Adrenal gland (tissue), 19 donors: ENCODE measurements at places on chromosomes 2 and 18. TPM values are rescaled to one million over a fixed set of nuclear protein-coding genes. Genes with fewer than 3 reads are reported as not detected.

Gene ANKRD62
- polyA plus RNA-seq, result not detected

Gene WDR35
- polyA plus RNA-seq, result 3.7 TPM

DNA sequence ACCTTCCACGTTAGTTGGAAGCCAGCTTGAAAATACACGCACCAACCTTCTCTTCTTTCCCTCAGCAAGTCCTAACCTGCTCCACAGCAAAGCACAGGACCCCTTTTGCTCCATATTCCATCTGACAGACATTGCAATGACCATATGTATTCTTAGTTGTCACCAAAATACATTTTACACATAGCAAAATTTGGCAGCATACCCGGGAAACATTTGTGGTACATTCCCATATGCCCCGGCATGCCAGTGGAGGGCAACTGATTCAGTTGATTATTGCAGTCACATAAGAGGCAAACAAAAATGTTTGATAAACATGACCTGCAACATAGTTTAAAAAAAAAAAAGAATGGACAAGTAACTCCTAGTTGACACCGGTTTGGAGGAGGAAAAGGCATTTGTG lies 202.1 kb upstream of the UBE2E3 start:
- H3K27me3 ChIP-seq, result no peaks in the 10 kb centered on the region
- DNase-seq, result no peak
- no peak overlapping the region for H3K4me3 ChIP-seq
- H3K4me1 ChIP-seq, result no peaks in the 10 kb centered on the region

GRCh38 chr2:84704505-84705244 lies 176.2 kb downstream of the TRABD2A start:
- no peak overlapping the region for H3K4me3 ChIP-seq
- H3K27me3 ChIP-seq, result no peaks in the 10 kb centered on the region
- H3K4me1 ChIP-seq, result no peaks in the 10 kb centered on the region
- no peaks in the 10 kb centered on the region for H3K36me3 ChIP-seq
- no peak for DNase-seq

GRCh38 chr2:213149294-213149875 lies 2.0 kb downstream of the IKZF2 start:
- no peaks in the 10 kb centered on the region for H3K36me3 ChIP-seq
- DNase-seq, result no peak
- peak overlapping the region; percentile 92 for H3K4me3 ChIP-seq
- H3K27me3 ChIP-seq, result no peaks in the 10 kb centered on the region

DNA sequence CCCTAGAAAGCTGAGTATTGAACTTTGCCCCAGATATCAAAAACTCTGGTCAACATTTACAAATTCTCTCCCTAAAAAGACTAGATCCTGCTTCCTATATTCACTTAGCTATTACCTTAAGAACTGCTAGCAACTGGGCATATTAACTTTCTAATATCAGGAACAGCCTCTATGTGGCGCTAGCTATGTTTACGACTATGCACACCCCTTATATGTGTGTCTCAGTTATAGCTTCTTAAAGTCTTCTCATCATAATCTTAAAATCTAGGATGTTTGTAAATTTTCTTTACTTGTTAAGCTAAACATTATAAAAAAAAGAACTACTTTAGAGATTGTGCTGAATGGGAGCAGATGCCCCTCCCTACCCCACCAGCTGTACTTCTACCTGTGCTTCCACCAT lies 1.7 kb upstream of the STAMBP start:
- H3K27me3 ChIP-seq, result no peaks in the 10 kb centered on the region
- DNase-seq, result no peak
- H3K36me3 ChIP-seq, result no peaks in the 10 kb centered on the region
- H3K4me1 ChIP-seq, result peaks cover 27% of the 10 kb centered on the region
- H3K27ac ChIP-seq, result no peak overlapping the region
- no peak overlapping the region for H3K4me3 ChIP-seq

- DNase-seq, result no peak
- H3K27me3 ChIP-seq, result no peaks in the 10 kb centered on the region
- H3K27ac ChIP-seq, result peak overlapping the region; percentile 50
- H3K36me3 ChIP-seq, result no peaks in the 10 kb centered on the region
These were observed 233.7 kb downstream of the PRKCE start for GRCh38 chr2:45885171-45885621.

DNA sequence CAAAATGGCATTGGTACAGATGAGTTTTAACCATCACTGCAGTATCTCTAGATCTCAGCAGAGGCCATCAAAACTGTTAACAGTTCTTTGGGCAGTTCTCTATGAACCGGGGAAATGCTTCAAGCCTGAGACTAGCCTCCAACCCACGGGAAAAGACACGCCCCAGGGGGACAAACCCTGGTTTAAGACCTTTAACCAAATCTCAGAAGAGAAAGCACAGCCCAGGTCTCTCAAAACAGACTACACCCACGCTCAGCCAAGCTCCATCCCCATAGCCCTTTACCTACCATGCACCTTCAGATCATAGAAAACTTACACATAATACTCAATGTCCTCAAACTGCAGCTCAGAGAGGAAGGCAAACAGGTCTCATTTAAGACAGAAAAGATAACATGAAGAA lies 78.3 kb downstream of the TMEM163 start:
- no peak overlapping the region for H3K4me3 ChIP-seq
- no peaks in the 10 kb centered on the region for H3K4me1 ChIP-seq
- H3K36me3 ChIP-seq, result no peaks in the 10 kb centered on the region
- no peak for DNase-seq
- H3K27ac ChIP-seq, result no peak overlapping the region
- no peaks in the 10 kb centered on the region for H3K27me3 ChIP-seq

DNA sequence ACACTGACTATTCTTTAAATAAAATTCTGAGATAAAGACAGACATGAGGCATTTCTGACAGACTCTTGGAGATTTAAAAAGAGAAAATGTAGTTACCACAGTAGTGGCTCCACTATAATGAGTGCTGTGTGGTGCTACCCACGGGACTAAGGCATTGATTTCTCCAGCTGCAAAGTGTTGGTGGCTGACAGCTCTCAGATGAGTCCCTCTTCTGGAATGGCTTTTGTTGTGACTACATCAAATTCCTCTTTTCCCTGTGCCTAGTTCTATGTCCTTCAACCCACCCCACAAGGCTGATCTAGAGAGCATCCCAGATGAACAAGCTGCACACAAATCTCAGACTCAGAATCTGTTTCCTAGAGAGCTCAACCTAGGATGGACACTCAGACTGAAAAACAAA lies 884.8 kb upstream of the ZEB2 start:
- no peaks in the 10 kb centered on the region for H3K27me3 ChIP-seq
- no peaks in the 10 kb centered on the region for H3K4me1 ChIP-seq
- DNase-seq, result no peak
- H3K4me3 ChIP-seq, result no peak overlapping the region
- H3K36me3 ChIP-seq, result no peaks in the 10 kb centered on the region

DNA sequence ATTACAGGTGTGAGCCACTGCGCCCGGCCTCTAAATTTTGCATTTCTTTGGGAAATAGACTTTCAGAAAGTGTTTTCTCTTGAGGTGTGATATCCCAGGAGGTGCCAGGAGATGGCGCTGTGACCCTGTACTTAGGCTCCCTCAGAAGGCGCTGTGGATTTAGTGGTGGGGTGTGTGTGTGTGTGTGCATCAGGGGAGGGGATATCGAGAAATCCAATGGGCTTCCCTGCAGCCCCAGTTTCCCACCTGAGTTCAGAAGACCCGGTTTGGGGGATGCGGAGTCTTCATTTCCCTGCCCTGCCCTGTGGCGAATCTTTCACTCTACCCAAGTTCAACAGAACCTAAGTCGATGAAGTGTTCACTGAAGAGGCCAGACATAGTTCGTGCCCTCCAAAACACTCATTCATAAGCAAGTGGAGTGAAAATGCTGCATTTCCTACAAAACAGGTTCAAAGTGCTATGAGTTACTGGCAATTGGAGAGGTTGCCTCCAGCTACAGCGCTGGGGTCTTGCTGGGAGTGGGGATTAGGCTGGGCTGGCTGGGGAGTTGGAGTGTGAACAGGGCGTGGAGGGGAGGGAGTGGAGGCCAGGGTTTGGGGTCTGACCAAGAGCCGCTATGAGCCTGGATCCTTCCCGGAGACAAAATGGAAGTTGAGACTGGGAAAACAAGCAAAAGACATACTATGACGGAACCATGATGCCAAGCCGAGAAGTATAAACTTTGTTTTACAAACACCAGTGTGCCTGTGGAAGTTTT lies 6.5 kb upstream of the WNT6 start:
- H3K27me3 ChIP-seq, result peaks cover 27% of the 10 kb centered on the region
- H3K36me3 ChIP-seq, result no peaks in the 10 kb centered on the region
- no peak overlapping the region for H3K4me3 ChIP-seq
- H3K27ac ChIP-seq, result no peak overlapping the region

Gene SERPINB4
- not detected for polyA plus RNA-seq

DNA sequence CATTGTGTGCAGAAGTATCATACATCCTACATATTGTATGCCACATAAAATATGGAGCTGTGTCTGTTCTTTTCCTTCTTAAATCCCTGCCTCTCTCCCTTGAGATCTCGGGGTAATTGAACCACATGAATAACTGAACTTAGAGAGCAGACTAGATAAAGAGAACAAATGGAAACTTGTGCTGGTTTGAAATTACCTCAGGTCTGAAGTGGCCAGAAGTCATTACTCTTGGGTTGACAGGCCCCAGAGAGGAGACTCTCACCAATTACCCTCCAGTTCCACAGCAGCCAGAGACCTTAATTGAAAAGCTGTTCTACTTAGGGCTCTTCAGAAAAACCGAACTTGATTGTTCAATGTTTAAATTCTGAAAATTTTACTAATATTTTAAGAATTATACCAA lies 5.0 kb upstream of the ADAM17 start:
- no peaks in the 10 kb centered on the region for H3K27me3 ChIP-seq
- peaks cover 25% of the 10 kb centered on the region for H3K4me1 ChIP-seq
- no peaks in the 10 kb centered on the region for H3K36me3 ChIP-seq
- no peak overlapping the region for H3K4me3 ChIP-seq

Gene SERPINB3
- polyA plus RNA-seq, result not detected

GRCh38 chr2:205540036-205540435 lies 142.3 kb upstream of the NRP2 start:
- H3K27me3 ChIP-seq, result no peaks in the 10 kb centered on the region
- no peak overlapping the region for H3K4me3 ChIP-seq
- H3K27ac ChIP-seq, result no peak overlapping the region
- DNase-seq, result no peak
- H3K36me3 ChIP-seq, result no peaks in the 10 kb centered on the region

DNA sequence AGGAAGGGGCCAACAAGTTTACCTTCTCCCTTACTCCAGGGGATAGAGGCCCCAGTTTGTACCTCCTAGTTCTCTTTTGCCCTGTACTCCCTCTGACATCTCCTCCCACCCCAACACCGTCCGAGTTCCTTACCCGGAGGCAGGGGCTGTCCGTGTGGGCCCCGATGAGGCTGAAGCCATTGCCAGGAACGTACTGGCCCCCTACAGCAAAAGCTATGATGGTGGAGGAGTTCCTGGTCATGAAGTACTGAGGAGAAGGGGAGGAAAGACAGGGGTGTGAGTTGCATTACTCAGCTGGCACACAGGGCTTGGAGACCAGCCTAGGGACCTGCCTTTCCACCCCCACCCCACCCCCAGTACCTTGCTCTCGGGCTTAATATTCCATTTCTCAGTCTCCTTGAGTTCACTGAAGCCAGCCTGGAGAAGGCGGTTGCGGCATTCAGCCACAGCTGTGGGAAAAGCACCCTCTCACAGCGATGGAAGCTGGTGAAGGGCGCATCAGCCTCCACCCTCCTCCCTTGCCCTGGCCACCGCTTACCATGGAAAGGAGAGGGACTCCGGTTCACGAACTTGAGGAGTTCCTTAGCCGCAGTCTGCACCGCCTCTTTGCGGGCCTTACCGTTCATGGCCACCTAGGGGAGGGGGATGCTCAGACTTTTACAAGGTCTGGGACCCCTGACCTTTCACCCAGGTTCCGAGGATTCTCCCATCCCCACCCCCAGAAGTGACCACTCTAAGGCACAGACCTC lies 1.0 kb downstream of the DNPEP start:
- peak overlapping the region; percentile 84 for H3K4me3 ChIP-seq
- H3K4me1 ChIP-seq, result peaks cover 5% of the 10 kb centered on the region
- H3K27me3 ChIP-seq, result no peaks in the 10 kb centered on the region
- no peak for DNase-seq

GRCh38 chr2:233620204-233620603 lies 2.8 kb downstream of the UGT1A8 start:
- no peak for DNase-seq
- no peaks in the 10 kb centered on the region for H3K4me1 ChIP-seq
- H3K27ac ChIP-seq, result no peak overlapping the region
- no peak overlapping the region for H3K4me3 ChIP-seq
- H3K27me3 ChIP-seq, result peaks cover 13% of the 10 kb centered on the region
- no peaks in the 10 kb centered on the region for H3K36me3 ChIP-seq

DNA sequence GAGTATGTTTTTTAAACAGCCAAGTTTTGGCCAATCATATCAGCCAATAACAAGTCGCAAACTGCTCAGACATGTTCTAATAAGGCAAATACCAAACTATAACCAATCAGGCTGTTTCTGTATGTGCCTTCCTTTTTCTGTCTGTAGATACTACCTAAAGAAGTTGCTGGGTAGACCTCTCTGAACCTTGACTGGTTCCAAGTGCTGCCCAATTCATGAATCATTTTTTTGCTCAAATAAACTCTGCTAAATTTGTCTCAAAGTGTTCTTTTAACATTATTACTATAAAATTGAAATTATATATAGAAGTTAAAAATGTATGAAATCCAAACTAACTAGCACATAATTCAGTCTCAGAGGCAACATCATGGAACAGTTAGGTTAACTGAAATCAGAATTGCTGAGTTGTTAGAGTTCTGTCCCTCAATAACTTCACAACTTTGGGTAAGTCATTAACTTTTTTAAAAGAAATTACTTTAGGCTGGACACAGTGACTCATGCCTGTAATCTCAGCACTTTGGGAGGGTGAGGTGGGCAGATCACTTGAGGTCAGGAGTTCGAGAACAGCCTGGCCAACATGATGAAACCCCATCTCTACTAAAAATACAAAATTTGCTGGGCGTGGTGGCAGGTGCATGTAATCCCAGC lies 4.9 kb upstream of the TTC21B start:
- H3K27ac ChIP-seq, result no peak overlapping the region
- DNase-seq, result no peak
- no peaks in the 10 kb centered on the region for H3K36me3 ChIP-seq
- peaks cover 10% of the 10 kb centered on the region for H3K4me1 ChIP-seq
- H3K27me3 ChIP-seq, result no peaks in the 10 kb centered on the region

Gene MRPL53
- polyA plus RNA-seq, result 129 TPM

DNA sequence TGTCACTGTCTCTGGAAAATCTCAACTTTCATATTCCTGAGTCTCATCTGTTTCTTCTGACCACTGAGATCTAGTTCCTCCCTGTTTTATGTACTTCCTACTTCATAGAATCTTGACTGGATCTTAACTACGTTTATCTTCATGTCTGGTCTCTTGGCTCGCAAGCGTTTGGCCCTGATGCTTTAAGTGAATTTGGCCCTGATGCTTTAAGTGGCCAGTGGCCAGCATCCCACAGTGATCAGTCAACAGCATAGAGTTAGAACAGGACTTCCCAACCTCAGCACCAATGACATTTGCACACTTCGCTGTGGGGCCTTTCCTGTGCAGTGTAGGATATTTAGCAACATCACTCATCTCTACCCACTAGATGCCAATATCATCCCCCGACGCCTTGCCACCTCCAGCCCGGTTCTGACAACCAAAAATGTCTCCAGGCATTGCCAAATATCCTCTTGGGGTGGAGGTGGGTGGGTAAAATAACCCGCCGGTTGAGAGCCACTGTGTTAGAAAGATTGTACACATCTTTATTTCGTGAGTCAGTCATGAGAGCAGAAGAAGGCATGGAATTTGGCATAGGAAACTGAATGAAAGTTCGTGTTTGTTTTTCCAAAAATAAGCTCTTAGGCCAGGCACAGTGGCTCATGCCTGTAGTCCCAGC lies 12.2 kb downstream of the TM4SF20 start:
- no peaks in the 10 kb centered on the region for H3K27me3 ChIP-seq
- no peaks in the 10 kb centered on the region for H3K36me3 ChIP-seq
- no peak for DNase-seq

Gene SERPINB12
- polyA plus RNA-seq, result not detected

Gene CD8B2
- not detected for polyA plus RNA-seq

Gene PLCD4
- 23.2 TPM for polyA plus RNA-seq
